ENCODE measurements at places on chromosomes 4 and X.

DNA sequence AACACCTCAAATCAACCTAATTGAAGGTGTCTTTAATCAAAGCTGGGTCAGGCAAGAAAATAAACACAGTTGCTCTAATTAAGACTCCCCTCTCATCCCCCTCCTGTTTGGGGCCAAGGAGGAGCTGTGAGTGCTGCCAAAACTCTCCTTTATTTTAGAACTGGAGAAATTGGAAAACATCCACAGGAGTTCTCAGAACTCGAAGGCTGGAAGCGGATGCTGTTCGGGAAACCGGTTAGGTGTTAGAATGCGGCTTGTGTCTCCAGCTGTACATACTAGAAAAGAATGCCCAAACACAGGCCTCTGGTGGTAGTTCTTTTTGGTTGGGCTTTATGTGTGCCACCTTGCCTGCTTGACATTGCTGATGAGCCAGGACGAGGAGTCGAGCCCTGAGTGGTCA, 118.2 kb downstream of the GPR143 start:
- no peak for DNase-seq

GRCh38 chr4:137310166-137310565, 222.1 kb downstream of the PCDH18 start:
- no peak for DNase-seq

DNA sequence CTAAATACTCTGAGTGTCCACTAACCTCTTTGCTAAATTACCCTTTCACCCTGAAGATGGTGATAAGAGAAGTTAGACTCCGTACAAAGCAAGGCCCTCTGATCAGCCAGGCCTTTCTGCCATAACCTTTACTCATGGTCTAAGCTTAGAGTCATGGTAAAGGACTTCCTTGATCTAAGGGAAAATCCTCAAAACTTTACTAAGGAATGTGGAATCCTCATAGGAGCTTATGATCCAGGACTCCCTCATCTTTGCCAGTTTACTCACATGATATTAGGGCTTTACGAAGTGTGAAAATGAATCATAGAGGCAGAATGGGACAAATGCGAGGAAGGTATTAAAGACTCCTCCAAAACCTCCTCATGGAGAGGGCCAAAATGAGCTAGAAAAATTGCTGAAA, 7.9 kb upstream of the FAM13A start:
- no peak for DNase-seq

GRCh38 chr4:167786504-167786903, 305.8 kb upstream of the ANXA10 start:
- no peak for DNase-seq

DNA sequence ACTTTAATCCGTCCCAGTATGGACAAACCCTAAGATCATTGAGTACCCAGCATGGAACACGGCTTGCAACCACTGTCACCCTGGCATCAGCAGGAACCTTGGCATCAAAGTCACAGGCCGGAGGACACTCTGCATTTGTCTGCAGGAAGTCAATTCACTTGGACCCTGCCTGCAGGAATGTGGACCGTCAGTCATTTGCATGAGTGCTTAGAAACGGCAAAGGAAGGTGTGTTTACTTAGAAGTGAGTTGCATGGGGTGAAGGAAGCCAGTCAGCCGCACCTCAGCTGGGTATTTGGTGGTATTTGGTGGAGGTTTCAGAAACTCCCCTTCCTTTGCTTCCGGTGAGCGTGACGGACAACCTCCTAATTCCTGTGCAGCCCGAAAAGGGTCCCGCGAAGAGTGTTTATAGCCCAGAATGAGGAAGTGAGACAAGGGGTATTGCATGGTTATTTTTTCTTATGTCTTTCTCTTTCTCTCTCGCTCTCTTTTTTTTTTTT, 15.5 kb downstream of the P2RY8 start:
- DNase-seq = peak; percentile 85

DNA sequence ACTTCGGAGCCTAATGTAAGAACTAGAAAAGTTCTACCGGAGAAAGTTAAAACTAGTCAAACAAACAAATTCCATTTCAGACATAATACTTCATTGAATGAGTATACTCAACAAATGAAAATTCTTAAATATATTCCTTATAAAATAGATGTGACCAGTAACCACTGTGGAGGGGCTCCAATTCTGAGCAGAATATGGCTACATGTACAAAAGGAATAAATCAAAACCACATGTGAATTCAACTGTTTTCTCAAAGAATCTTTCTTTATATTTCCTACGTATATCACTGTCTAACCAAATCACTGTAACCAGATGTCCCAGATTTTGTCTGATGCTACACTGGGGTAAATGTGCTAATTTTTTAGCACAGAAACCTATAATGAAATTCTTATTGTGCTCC, 49.0 kb downstream of the HTN1 start:
- no peak for DNase-seq

- no peak for DNase-seq
Measured at GRCh38 chrX:17829566-17829965, 31.5 kb downstream of the RAI2 start.

GRCh38 chr4:42570221-42570620, 86.7 kb downstream of the ATP8A1 start:
- no peak for DNase-seq

DNA sequence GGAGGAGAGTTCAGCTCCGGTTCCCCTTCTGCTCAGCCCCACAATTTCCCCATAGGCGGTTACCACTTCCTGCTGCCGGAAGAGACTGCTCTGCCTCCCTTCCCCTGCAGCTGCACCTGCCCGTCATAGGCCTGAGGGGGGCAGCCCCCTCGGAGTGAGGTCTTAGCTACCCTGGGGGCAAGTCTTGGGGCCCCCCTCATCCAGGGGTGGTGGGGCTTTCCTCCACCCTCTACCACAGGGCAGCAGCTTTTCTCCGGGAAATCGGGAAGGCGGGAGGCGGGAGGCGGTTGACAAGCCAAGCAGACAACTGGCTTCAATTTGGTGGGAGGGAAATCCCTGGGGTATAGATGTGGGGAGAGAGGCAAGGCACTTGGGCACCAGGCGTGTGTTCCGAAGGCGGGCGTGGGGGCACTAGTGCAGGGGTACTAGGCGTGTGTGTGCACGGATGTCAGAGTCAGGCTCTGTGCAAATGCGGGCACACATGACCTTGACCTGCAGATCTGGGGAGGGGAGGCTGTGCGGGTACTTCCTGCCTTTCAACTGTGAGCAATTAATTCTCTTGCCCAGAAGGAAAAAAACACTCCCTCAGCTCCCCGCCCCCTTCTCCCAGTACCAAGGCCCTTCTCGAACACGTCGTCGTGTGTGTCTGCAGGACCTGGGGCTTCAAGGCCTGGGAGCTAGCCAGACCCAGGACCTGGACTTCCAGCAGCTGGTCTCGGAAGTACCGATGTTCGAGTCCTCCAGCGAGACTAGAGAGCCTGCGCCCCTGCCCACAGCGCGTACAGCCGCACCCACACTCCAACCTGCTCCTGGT, 1.0 kb upstream of the ARHGAP4 start:
- peak; percentile 81 for DNase-seq

DNA sequence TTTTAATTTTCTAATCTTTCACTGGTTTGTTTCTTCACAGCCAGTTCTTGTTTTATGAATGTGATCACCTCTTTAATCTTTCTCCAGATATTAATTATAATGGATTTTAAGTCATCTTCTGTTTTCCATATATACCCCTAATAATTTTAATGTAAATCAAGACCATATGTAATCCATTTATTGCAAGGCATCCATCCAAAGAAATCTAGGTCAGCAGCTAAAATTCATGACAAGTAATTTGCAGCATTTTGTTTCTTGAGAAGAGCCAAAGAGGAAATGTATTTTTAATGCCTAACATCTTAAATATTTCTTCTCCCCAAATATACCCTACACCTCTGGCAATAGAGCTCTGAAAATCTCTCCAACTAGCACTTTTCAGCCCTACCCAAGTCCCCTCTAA, 81.1 kb downstream of the SUPT20HL2 start:
- no peak for DNase-seq

GRCh38 chrX:80354966-80355465, 65.2 kb upstream of the TENT5D start:
- DNase-seq = no peak

- no peak for DNase-seq
Measured at GRCh38 chr4:39233783-39234182, 51.5 kb downstream of the WDR19 start.

GRCh38 chr4:177441061-177441802, 1.0 kb downstream of the AGA start:
- peak; percentile 28 for DNase-seq

- no peak for DNase-seq
Measured at GRCh38 chr4:8615921-8616787, 23.6 kb downstream of the CPZ start.

DNA sequence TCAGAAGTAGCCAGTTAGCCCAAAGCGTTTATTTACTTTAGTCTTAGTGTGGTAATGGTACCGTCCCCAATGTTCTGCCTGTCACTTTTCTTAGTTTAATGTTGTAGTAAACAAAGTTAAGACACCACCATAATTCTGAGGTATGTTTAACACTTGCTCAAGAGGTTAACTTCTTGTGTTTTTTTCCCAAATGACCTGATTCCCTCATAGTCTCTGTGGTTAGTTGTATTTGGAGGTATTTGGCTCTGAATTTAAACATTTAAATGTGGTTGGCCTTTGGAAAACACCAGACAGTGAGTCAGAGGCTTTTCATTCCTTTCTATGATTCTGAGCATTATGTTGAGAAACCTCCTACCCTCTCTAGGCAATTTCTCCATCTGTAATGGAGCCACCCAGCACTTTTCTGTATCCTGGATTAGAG, 47.9 kb downstream of the CXCL1 start:
- DNase-seq = no peak

DNA sequence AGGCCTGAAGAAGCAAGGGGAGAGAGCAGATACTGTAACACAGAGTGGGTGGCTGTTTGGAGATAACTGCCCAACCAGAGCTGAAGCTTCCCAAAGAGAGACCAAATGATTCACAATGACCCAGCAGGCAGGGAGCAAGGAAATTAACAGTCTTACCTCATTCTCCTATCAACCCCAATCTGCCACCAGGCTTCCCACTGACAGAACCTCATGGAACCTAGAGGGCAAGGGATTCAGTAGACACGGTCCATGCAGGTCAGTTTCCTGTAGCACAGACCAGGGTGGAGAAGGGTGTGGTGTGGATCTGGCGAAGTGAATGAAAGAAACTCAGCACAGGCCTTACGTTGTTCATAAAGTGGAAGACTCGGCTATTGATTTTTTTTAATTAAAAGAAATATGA, 60.7 kb upstream of the ALB start:
- DNase-seq = no peak

GRCh38 chr4:11495291-11495690, 66.6 kb upstream of the HS3ST1 start:
- DNase-seq = no peak

GRCh38 chr4:85125688-85126087, 159.2 kb upstream of the WDFY3 start:
- no peak for DNase-seq

DNA sequence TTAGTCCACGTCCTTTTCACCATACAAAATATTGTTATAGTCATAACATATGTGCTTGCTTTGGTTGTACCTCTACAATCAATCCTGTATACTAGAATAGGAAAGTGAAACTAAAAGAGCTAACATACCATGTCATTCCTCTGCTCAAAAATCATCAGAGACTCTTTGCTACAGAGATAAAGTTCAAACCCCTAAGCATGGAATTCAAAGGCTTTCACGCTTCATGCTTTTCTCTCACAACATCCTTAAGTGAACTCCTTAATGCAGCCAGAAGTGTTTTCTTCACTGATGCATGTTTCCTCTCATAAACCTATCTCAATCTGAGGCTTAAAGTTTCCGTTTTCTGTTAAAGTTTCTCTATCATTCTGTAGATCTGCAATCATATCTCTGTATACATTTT, 744.6 kb upstream of the IGFBP7 start:
- DNase-seq = no peak

DNA sequence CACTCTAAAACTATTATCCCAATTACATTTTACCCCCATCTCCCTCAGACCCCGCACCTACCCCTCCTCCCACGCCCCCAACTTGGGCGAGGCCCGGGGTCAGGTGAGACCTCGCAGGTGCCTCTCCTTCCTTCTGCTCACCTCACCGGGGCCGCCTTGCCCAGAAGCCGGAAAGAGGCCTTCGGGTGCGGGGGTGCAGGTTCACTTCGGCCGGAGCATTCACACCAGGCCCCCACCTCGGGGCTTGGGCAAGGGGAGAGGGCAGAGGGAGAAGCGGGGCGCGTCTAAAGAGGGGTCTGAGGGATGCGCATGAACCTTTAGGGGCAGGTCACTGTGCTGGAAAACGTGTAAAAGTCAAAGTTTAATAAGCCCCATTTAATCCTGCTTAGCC, 427 bp downstream of the ZNF182 start:
- DNase-seq = peak; percentile 27

- peak; percentile 33 for DNase-seq
Measured at GRCh38 chrX:115561605-115562479, 868 bp downstream of the PLS3 start.

GRCh38 chr4:71253545-71253944, 85.3 kb upstream of the SLC4A4 start:
- DNase-seq = no peak

DNA sequence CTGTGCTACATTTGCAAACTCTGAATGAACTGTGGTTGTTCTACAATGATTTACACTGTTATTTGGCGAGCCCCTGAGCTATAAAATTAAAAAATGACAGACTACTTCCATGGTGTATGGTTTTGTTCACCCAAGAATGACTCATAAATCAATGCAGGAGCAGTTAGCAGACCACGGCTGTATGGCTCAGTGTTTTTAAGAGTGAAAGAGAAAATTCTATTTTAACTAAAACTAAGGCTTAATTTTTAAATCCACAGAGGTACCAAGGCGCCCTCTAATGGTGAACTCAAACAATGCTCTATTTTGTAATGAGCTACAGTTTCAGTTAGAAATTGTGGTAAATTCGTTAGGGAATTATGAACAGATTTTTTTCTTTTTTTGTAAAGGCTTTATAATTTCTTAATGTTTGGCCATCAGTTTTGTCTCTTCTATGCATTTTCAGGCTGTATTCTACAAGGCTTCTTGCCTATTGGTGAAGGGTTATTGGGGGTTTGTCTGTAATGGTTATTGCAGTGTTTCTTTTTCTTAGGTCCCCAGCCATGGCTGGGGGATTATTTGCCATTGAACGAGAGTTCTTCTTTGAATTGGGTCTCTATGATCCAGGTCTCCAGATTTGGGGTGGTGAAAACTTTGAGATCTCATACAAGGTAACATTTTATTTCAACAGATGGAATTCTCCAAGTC, 32.5 kb downstream of the HMGB2 start:
- DNase-seq = peak; percentile 36

- DNase-seq = no peak
Measured at GRCh38 chrX:19595043-19595677, 79.9 kb upstream of the MAP3K15 start.

- no peak for DNase-seq
Measured at GRCh38 chr4:125352521-125352920, 37.8 kb downstream of the FAT4 start.

- no peak for DNase-seq
Measured at GRCh38 chr4:15373363-15373762, 54.5 kb upstream of the C1QTNF7 start.

DNA sequence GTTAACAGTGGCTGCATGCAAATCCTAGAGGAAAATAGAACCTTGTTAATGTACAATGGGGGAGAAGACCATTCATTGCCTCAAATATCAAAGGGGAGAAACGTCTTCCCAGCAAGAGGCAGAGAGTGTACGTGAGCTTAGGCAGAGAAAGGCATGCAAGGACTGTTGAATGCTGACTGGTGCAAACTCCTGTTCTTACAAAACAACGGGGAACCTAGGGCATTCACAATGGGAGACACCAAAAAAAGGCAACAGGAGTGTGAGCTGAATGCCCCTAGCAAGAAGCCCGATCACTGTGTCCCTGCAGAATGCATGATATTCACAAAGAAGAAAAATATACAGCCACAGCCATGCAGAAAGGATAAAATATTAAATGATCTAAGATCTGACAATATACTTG, 184.9 kb downstream of the NSUN7 start:
- DNase-seq = no peak

- DNase-seq = peak; percentile 90
Measured at GRCh38 chrX:47619486-47620302, at the start of gene SYN1. TSS of gene SYN1 (minus strand) at chrX:47619857. CDS start at chrX:47619728, 129 bp downstream.
